ENCODE measurements at places on chromosomes 1 and 21.

- DNase-seq: no peak
Observed at GRCh38 chr1:1920608-1921458, 1.8 kb upstream of the TMEM52 start.

- DNase-seq: peak; percentile 97
Observed at GRCh38 chr1:26321315-26322041, 3.7 kb downstream of the CD52 start.

- no peak for DNase-seq
Observed at GRCh38 chr1:12052997-12053686, 10.0 kb upstream of the TNFRSF8 start.

DNA sequence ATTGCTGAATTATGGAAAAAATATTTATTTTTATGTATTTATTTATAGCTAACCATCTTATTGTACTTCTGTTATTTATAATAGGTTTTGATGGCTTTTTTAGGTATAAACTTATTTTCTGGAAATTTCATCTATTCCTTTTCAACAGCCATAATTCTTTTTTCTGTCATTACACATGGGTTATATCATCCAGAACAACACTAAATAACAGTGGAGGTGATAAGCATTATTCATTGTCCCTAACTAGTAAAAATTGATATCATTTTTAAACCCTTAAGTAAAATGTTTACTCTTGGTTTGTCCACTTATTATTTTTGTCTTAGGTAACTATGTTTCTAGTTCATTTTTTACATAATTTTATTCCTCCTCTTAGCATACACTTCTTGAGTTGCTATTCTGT is 309.1 kb downstream of the USH2A start:
- DNase-seq: no peak

GRCh38 chr1:118828038-118828437 is 160.1 kb downstream of the TBX15 start:
- DNase-seq: no peak
